ENCODE measurements at places on chromosomes 4 and X. TPM values are rescaled to one million over a fixed set of nuclear protein-coding genes. Genes with fewer than 3 reads are reported as not detected.

The SRPK3 gene
- 52.8 TPM for total RNA-seq

DNA sequence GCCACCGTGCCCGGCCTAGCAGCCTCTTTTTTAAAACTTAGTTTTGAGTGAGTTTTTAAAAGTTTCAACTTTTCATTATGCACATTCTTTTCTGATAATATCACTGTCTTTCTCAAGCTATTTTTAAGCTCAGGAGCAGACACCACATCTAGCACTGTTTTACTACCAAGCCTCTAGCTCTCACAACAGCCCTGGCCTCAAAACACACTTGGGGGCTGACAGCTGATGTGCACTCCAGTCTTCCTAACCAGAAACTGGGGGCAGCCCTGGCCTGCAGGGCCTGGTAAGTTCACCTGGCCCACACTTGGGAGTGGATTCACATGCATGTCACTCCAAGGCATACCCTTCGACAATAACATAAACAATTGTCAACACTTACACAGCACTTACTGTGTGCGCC lies 34.0 kb downstream of the CENPU start:
- H3K27ac ChIP-seq: no peak overlapping the region
- H3K27me3 ChIP-seq: no peaks in the 10 kb centered on the region
- peaks cover 25% of the 10 kb centered on the region for H3K4me1 ChIP-seq
- H3K4me3 ChIP-seq: no peak overlapping the region
- no peak for DNase-seq

GRCh38 chr4:108165586-108165985 lies 3.1 kb downstream of the LEF1 start:
- DNase-seq: no peak

- no peak for DNase-seq
- H3K4me1 ChIP-seq: peaks cover 6% of the 10 kb centered on the region
- no peak overlapping the region for H3K4me3 ChIP-seq
Measured at GRCh38 chrX:134821901-134822300, 163.6 kb upstream of the PLAC1 start.

- H3K4me3 ChIP-seq: peak overlapping the region; percentile 4
- no peak for DNase-seq
- H3K27ac ChIP-seq: peak overlapping the region; percentile 75
- H3K36me3 ChIP-seq: peaks cover 60% of the 10 kb centered on the region
- peaks cover 83% of the 10 kb centered on the region for H3K4me1 ChIP-seq
- no peaks in the 10 kb centered on the region for H3K27me3 ChIP-seq
Measured at GRCh38 chr4:772118-772517, 53.8 kb downstream of the CPLX1 start.

The PPP2R2C gene
- total RNA-seq: 9.7 TPM

The ZNF827 gene
- total RNA-seq: 19.0 TPM

DNA sequence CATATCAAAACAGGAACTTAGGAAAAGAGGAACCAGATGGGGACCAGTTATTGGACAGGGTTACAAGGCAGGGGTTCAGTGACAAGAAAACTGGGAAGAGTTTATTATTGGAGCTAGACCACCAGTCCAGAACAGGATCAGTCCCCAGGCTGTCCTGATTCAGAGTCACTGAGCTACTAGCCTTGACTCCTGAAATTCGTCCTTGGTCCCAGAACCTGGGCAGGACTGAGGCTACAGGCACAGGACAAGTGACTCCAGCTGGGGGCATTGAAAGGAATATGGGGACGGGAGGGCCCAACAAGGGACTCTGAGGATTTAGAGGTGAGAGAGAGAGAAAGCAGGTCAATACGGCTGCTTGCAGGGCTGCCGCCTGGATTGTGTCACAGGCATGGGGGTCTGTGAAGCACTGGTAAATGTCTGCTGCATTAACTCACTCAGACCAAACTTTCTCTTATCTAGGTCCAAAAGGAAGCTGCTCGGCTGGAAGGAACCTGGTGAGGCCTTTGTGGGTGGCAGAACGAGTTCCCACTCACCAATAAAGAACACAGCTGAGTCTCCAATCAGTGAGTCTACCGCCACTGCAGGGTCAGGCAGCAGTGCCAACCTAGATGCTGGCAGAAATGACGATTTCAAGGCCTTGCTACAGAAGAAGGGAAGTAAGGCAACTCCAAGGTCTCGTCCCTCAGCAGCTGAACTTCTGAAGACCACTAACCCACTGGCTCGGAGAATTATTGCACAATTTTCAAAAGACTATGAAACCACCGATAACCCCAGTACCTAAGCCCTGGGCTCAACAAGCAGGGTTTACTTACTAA lies 11.3 kb upstream of the RTL5 start:
- no peaks in the 10 kb centered on the region for H3K27me3 ChIP-seq
- no peak overlapping the region for H3K27ac ChIP-seq
- no peaks in the 10 kb centered on the region for H3K36me3 ChIP-seq
- no peaks in the 10 kb centered on the region for H3K4me1 ChIP-seq
- no peak overlapping the region for H3K4me3 ChIP-seq

DNA sequence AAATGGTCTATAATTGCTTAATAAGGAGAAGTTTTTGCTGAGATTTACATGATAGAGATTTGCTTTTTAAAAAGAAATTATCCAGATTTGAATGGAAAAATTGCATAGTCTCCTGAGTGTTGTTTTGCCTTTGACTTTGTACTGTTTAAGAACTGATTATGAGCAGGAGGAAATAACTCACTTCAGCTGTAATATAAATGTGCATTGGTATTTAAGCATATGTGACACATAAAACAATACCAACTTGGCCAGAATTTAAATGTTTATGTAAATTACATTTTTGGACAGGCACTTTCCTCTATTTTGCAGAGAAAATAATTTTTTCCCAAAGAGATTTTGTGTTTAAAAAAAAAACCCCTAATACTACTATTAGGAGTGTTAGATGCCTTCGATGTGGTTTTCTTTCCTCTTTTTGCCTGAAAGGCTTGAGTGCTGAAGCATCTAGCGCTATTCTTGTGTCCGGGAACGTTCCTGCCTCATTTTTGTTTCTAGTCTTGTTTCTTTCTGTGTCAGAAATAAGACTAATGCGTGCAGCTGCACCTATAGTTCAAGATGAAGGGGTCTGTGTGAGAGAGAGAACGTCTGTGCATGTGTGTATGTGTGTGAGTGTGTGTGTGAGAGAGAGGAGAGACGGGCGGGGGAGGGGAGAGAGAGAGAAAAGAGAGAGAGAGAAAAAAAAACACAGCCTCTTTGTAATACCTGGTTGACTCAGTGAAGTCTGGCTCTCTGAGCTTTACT lies 60.8 kb downstream of the TBL1X start:
- H3K27me3 ChIP-seq: no peaks in the 10 kb centered on the region
- no peak overlapping the region for H3K4me3 ChIP-seq
- no peaks in the 10 kb centered on the region for H3K36me3 ChIP-seq
- H3K4me1 ChIP-seq: peaks cover 6% of the 10 kb centered on the region
- H3K27ac ChIP-seq: no peak overlapping the region

DNA sequence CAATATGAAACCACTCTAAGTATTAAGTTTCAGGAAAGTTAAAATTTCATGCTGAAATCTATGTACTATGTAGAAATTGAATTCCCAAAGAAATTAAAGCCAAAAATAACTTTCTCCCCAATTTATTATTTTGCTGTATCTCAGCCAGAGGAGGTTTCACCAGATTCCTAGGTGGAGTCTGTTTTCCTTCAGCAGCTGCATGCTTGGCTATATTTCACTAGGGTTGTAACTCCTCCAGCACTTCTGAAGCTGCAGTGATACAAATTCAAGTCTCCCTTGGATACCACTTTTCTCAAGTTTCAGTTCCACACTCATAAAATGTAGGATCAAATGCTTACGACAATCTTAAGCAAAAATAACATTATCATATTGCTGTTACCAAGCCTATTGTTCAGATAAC lies 41.2 kb upstream of the ZC4H2 start:
- no peaks in the 10 kb centered on the region for H3K36me3 ChIP-seq
- no peaks in the 10 kb centered on the region for H3K4me1 ChIP-seq
- DNase-seq: no peak
- H3K27ac ChIP-seq: no peak overlapping the region
- H3K27me3 ChIP-seq: no peaks in the 10 kb centered on the region

- no peak overlapping the region for H3K4me3 ChIP-seq
- DNase-seq: no peak
- H3K36me3 ChIP-seq: no peaks in the 10 kb centered on the region
- H3K4me1 ChIP-seq: peaks cover 4% of the 10 kb centered on the region
- H3K27me3 ChIP-seq: peaks cover 11% of the 10 kb centered on the region
Measured at GRCh38 chr4:7750972-7751371, 188.7 kb downstream of the AFAP1 start.

The OCIAD1 gene
- 129 TPM for total RNA-seq

The SPINK2 gene
- 0.80 TPM for total RNA-seq

GRCh38 chrX:39678914-39679313 lies 418.8 kb downstream of the BCOR start:
- no peaks in the 10 kb centered on the region for H3K36me3 ChIP-seq
- H3K4me3 ChIP-seq: no peak overlapping the region
- peak overlapping the region; percentile 50 for H3K27ac ChIP-seq
- no peak for DNase-seq
- H3K4me1 ChIP-seq: no peaks in the 10 kb centered on the region
- H3K27me3 ChIP-seq: no peaks in the 10 kb centered on the region

DNA sequence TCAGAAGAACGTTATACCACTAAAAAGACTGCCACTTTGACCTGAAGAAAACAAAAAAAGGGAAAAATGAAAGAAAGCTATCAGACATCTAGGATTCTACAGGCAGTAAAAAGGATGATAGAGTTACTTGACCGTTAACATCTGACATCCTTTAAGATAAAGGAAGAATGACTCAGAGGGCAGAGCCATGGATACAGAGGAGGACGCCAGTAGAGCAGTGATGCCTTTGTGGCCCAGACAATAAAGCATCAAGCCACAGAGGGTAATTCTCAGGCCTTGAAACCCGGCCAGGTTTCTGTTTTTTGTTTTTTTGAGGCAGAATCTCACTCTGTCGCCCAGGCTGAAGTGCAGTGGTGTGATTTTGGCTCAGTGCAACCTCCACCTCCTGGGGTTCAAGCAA lies 9.5 kb upstream of the BEX1 start:
- H3K27ac ChIP-seq: no peak overlapping the region
- H3K36me3 ChIP-seq: no peaks in the 10 kb centered on the region
- DNase-seq: no peak
- H3K4me3 ChIP-seq: no peak overlapping the region
- no peaks in the 10 kb centered on the region for H3K27me3 ChIP-seq

DNA sequence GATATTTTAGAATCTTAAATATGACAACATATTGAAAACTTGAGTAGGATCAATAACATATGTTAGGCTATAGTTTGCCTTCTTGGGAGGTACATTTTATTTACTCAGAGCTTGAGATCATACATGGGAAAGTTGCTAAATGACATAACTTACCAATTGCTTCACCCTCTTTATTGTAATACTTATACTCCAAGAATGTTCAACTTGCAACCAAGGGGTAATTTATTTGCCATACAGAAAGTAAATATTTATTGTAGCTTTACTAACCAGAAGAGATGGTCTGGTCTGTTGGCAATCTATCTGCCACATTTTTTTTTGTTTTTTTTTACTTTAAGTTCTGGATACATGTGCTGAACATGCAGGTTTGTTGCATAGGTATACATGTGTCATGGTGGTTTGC lies 426.6 kb downstream of the ARHGAP24 start:
- peaks cover 8% of the 10 kb centered on the region for H3K4me1 ChIP-seq
- H3K27me3 ChIP-seq: no peaks in the 10 kb centered on the region
- H3K36me3 ChIP-seq: no peaks in the 10 kb centered on the region
- H3K27ac ChIP-seq: no peak overlapping the region
- no peak for DNase-seq

The APEX2 gene
- total RNA-seq: 8.4 TPM

DNA sequence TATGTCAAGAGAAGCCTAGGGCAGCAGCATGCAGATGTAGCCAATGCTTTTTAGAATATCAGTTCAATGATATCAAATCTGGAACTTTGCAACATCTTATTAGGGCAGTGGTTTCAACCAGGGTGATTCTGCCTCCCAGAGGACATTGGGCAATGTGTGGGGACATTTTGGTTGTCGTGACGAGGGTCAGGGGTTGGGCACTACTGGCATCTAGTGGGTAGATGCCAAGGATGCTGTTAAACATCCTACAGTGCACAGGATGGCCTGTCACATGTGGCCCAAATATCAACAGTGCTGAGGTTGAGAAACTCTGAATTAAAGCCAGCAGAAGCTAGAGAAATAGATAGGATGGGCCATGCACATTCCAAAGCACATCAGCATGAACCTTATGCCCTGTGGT lies 152.3 kb downstream of the AMELX start:
- H3K27me3 ChIP-seq: no peaks in the 10 kb centered on the region
- no peaks in the 10 kb centered on the region for H3K36me3 ChIP-seq
- no peak for DNase-seq
- no peak overlapping the region for H3K4me3 ChIP-seq
- H3K27ac ChIP-seq: no peak overlapping the region

DNA sequence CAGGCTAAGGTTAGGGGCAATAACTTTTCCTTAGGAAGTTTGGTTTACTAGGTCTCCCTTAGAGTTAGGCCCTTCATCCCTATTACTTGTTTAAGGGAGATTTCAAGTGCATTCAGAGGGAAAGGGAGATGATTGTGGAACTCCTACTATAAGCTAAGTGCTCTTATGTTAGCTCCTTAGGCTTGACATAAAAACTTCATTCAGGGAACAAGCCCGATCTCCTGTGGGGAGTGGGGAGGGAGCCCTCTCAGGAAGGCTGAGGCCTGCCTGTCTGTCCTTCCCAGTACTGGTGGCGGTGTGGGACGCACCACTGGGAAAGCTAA lies 8.0 kb downstream of the KLF3 start:
- H3K36me3 ChIP-seq: no peaks in the 10 kb centered on the region
- peaks cover 99% of the 10 kb centered on the region for H3K4me1 ChIP-seq
- peak overlapping the region; percentile 100 for H3K27ac ChIP-seq
- no peak for DNase-seq

- DNase-seq: no peak
- no peaks in the 10 kb centered on the region for H3K27me3 ChIP-seq
- peak overlapping the region; percentile 55 for H3K27ac ChIP-seq
Measured at GRCh38 chr4:2837904-2838496, 5.6 kb upstream of the ADD1 start.

DNA sequence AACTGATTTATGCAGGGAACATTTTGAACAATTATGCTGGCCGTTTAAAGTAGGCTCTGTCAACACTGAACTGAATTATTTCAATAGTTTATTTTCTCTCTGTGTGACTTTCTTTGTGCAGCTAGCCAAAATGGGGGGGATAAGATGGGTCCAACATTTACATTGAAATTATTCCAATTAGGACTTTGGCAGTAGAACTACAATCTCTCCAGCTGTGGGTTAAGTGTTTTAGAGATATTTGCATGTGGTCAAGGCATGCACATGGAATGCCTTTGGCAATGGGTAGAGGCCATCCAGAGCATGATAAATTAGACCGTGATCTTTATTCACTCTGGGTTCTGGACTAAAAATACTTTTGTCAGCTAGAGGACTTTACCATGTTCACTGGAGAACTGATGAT lies 107.9 kb upstream of the ELOVL6 start:
- DNase-seq: no peak
- no peaks in the 10 kb centered on the region for H3K27me3 ChIP-seq
- peaks cover 8% of the 10 kb centered on the region for H3K4me1 ChIP-seq
- H3K27ac ChIP-seq: no peak overlapping the region

DNA sequence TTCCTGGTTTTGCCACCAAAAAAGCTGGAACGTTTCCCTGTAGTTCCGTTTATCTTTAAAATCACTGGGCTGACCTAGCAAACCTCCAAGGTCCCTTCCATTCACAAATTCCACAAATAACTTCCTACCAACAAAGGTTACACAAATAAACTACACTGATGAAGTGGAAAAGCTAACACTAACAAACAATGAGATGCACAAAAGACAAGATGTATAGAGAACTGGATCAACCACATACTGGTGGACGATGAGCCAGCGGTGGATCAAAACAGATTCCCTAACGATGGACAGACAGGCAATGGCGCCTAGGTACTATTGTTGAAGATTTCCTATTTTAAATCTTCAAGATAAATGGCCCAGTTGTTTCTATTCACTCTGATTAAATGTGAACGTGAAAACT lies 15.5 kb downstream of the AFAP1 start:
- no peaks in the 10 kb centered on the region for H3K36me3 ChIP-seq
- no peak overlapping the region for H3K27ac ChIP-seq
- no peak overlapping the region for H3K4me3 ChIP-seq
- no peaks in the 10 kb centered on the region for H3K27me3 ChIP-seq

The TKTL1 gene
- 11.7 TPM for total RNA-seq

The CXCR3 gene
- total RNA-seq: not detected
